Esophagus muscularis mucosa (tissue), 4 donors: ENCODE measurements at places on chromosomes 13 and 19. TPM values are rescaled to one million over a fixed set of nuclear protein-coding genes. Genes with fewer than 3 reads are reported as not detected.

GRCh38 chr13:69418319-69418718 is 689.3 kb upstream of the ATXN8OS start:
- DNase-seq, result no peak

DNA sequence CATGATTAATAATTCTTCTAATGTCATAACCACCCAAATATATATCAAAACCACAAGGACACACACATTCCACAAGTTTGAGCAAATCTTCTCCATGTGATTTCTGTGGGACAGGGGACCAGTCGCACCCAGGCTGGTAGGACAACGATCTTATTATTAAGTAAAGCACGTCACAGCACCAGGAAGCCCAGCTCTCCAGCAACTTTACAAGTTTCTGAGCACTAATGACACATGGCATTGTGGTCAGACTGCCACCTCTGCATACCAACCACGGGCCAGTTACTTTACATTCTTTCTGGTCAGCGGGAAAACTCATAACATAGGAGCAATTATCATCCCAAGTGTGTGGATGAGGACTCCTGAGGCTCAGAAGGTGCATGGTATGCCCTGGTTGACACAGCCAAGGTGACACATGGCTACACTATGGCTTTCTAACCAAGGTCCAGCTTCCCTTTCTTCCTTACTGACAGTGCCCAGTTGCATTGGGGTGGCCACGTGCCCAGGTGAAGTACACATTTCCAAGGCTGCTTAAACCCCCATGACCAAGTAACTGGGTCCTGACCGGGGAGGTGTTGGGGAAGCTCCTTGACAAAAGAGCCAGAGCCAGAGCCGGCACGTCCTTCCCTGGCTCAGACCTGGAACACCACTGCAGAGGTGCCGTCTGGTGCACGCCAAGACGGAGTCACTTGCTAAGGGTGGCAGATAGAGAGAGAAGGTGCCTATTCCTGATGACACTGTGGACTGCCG is 27.4 kb downstream of the LATS2 start:
- no peak for DNase-seq

- no peak for DNase-seq
Observed at GRCh38 chr13:89574077-89574476, 1773.4 kb upstream of the MIR17HG start.

- DNase-seq, result no peak
Observed at GRCh38 chr13:66567899-66568612, 662.1 kb downstream of the PCDH9 start.

GRCh38 chr19:11387162-11388034 is 3.3 kb upstream of the EPOR start:
- DNase-seq, result no peak

GRCh38 chr13:50708461-50708860 is 135.0 kb downstream of the DLEU7 start:
- no peak for DNase-seq

DNA sequence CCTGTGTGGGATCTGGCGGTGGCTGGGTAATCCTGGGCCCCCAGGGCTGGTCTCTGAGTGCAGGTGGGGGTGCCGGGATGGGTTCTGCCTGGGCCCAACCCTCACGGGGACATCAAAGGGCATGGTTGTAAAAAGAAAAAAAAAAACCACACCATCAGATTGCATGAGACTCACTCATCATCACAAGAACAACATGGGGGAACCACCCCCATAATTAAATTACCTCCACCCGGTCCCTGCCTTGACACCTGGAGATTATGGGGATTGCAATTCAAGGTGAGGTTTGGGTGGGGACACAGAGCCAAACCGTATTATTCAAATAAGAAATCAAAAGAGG is 14.3 kb downstream of the C1QTNF9 start:
- peak; percentile 37 for DNase-seq

GRCh38 chr13:73129023-73129422 is 70.2 kb downstream of the KLF5 start:
- peak; percentile 50 for DNase-seq

- no peak for DNase-seq
Observed at GRCh38 chr19:28443361-28443760, 769.6 kb downstream of the UQCRFS1 start.

DNA sequence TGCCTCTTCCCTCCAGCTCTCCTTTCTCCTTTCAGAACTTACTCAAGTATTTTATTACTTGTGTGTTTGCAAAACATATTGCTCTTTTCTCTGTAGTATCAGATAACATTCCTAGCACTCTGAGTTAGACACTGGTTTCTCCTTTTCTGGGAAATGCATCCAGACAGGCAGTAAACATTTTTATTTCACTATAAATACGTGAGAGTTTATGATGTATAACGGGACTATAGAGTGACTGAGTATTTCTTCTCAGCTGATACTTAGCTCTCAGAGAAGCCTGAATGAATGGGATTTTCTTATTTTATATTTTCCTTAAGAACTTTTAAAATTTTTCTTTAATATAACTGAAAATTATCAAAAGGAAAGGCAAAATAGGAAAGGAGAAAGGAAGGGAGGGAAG is 211.2 kb upstream of the EDNRB start:
- DNase-seq, result no peak

DNA sequence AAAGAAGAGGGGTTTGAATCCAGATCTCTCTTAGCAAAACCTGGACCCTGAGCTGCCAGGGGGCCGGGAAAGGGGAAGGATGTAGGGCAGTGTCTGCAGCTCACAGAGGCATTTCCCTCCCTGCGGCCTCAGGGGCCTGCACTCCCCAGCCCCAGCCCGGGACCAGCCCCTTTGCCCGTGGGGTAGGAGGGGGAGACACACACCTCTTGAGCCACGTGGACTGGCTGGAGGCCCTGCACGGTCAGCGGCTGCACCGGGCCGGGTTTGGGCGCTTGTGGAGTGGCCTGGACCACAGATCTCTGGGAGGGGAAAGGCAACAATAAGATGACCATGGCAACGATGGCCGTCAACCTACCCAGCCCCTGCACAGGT is 26.9 kb downstream of the RFX1 start:
- no peak for DNase-seq

GRCh38 chr19:55484593-55485438 is at the start of gene NAT14:
NAT14 (plus strand) TSS chr19:55485188; CDS start chr19:55485709, 521 bp downstream.
- no peak for DNase-seq

DNA sequence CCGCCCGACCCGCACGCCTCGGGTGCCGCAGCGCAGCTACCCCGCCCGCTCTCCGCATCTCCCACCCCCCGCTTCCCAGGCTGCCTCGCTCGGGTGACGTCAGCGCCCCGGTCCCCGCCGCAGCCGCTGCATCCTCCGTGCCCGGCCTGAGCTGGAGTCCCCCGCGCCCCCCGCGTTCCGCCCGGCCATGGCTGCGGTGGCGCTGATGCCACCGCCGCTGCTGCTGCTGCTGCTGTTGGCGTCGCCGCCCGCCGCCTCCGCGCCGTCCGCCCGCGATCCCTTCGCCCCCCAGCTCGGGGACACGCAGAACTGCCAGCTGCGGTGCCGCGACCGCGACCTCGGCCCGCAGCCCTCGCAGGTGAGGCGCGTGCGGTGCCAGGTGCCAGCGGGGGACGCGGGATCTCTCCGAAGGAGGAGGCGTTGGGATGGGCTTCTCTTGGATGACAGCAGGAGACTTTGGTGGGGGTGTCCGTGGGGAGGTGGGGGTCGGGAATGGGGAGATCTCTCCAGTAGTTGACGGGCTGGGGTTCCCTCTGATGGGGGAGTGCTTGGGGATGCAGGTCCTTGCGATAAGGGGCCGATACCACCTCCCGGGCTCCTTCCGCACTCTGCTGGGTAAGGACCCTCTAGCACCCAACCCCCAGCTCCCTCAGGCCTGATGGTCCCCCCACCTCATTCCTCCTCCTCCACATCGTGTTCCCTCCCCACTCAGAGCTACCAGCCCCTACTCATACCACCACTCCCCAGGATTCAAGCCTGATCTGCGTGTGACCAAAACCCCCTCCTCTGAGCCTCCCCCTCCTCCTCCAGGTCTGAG is at the start of gene TMEM59L:
Gene TMEM59L (plus strand): TSS at position 99 of the 817 bp plus-strand sequence. CDS start 89 bp downstream, at position 188.
- DNase-seq, result no peak

DNA sequence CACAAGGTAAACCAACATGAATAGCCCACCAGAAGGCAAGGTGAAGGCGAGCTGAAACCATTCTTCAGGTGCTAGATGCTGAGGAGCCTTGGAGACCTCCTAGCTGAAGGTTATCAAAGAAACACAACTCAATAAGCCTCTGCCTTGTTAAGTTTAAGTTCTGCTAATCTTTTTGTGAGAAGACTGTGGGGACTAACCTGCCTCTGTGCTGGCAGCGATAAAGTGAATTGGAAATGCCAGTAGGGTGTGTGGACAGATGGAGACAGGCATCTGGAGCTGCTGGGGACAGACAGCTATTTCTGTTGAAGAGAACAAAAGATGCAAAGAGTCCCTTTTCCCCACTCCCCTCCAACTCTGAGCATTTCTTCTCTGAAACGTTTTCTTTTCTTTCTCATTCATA is 33.5 kb upstream of the FLT1 start:
- no peak for DNase-seq

DNA sequence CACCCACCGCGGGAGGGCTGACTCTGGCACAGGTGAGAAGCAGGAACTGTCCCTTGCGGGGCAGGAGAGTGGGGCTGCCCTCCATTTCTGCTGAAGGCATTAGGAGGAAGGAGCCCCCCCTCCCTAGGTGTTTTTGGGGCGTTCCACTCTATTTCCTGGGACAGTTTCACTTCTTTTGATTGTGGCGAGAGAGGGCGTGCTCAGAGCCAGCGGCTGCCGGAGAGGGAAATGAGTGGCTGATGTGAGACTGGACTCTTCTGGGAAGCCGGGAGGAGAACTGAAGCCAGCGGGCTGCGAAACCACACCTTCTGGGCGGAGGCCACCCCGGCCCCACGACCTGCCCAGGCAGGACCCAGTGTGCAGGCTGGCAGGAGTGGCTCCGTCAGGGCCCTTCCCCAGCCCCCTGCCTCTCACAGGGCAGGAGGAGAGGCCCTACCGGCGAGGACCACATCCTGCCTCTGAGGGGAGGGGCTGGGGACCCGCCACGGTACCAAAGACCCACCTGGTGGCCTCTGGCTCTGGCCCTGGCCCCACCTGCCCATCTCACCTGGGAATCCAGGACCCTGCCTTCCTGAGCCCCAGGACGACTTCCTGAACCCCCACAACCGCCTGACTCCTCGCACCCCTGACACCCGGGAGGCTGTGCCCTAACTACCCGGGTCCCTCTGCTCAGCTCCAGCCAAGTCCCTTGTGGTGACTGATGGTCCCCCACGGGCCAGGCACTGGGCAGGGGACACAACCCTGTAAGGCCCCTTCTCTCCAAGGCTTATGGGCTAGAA is 25.9 kb downstream of the MPND start:
- no peak for DNase-seq

- no peak for DNase-seq
Observed at GRCh38 chr13:77503398-77503797, 32.1 kb upstream of the SCEL start.

- no peak for DNase-seq
Observed at GRCh38 chr13:91523116-91523515, 124.7 kb downstream of the GPC5 start.

GRCh38 chr13:51329606-51330005 is 9.9 kb upstream of the SERPINE3 start:
- peak; percentile 17 for DNase-seq

ZSCAN4 gene
- not detected for total RNA-seq

PSG11 gene
- not detected for total RNA-seq
